WTC11 (cell line): ENCODE measurements at places on chromosomes 7 and 10.

GRCh38 chr10:69345402-69345801 is 67.1 kb downstream of the HK1 start:
- no peak for DNase-seq

DNA sequence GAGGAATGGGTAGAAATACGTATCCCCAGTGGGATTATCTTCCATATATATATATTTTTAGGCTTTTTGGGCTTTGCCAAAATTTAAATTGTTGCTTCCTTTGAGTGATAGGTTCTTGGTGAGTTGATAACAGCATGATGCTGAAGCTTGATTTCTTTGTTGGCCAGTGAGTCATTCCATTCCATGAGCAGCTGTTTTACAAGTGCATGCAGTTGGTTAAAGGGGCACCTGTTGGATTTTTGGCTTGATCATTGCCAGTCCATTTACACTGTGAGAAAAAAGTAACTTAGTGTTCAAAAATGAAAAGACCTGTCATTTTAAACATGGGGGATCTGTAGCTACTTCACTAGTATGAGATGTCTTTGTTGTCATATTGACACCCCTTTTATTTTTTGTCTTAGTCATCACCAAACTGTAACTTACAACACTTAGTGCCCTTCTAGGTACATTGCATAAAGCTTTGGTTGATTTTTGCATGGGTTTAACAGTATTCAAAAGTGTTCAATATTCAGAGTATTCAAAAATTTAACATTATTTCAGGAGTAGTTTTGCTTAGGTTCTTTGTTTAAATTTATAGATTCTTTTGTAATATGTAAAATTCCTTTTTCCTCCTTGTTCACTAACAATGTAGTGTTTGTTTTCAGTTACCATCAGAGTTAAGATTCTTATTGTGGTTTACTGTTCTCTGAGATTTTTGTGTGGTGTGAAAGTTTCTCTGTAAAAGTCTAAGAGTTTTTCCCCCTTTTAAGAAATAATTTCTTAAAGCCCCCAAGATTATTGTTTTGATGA is 8.8 kb downstream of the AKAP9 start:
- no peak for DNase-seq

DNA sequence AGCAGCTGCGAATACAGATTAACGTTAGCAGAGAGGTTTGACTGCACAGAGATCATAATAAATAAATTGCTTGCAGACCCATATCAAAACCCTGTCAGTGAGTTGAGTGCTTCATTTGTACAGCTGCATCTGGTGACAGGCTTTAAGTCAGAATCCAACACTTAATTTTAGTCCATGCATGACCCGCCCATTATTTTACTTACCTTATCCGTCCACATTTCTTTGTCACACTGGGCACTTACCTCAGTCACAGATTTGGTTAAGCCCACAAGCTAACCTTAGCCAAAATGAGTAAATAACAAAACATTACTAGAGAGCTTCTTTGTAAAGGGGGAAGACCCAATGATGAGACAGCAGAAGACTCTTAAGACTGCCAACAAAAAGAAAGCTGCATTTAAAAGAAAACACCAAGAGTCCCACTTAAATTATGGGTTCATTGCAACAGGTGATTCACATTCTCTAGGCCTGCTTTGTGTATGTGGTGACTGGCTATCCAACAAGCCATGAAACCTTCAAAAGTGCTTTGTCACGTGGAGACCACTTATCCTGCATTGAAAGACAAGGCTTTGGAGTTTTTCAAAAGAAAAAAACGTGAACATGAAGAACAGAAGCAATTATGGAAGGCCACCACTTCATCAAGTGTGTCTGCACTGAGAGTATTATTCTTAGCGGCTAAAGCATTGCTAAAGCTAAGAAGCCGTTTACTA is 32.2 kb downstream of the PHTF2 start:
- no peak for DNase-seq

GRCh38 chr10:71421075-71421434 is 24.3 kb downstream of the CDH23 start:
- no peak for DNase-seq

GRCh38 chr10:5655121-5655520 is 11.3 kb downstream of the ASB13 start:
- no peak for DNase-seq

- DNase-seq = peak; percentile 30
Measured at GRCh38 chr10:110535958-110536891, 31.3 kb upstream of the SMC3 start.

- DNase-seq = no peak
Measured at GRCh38 chr7:125278318-125278717, 348.7 kb upstream of the POT1 start.

DNA sequence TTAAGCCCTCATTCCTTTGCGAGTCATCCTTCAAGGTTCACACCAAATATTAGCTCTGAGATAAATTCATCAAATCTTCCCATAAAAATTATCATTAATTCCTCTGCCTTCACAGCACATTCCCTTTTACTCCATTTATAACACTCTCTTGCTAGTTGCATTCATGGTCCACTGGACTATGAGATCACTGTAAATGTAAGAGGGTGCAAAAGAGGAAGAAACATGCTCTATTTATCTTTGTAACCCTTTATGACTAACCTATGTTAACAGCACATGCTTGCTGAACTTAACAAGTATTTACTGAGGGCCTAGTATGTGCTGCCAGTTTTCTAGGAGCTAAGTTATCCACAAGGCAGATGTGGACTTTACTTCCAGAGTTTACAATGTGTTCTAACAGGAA is 86.7 kb upstream of the TMEM168 start:
- no peak for DNase-seq

DNA sequence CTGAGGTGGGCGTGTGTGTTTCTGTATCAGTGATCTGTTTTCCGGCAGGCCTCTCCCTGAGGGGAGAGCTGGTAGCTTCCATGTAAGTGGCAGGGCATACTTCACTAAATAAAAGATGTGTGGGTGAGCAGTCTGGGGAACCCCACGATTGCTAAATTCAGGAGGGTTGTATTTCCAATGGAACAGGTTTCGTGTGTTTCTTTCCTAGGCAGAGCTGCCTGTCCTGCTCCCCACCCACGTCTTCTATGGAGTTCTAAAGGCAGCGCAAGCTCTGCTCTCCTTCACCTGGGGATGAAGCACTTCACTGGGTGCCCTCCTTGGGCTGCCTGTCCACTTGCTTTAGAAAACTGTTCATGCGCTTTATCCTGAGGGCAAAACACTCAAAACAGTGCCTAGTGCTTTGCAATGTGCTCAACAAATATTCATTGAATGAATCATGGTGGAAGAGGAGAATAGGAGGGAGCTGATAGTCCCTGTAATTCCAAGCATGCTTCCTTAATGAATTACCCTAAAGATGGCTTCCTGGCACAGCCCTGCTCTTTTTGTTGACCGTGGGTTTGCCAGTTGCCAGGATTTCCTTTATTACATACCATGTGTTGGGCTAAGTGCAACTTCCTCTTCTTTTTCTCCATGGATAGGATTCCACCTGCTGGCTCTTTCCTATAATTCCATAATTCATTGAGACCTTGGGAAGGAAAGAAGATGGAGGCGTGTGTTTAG is 50.6 kb upstream of the SRPK2 start:
- DNase-seq = peak; percentile 17

DNA sequence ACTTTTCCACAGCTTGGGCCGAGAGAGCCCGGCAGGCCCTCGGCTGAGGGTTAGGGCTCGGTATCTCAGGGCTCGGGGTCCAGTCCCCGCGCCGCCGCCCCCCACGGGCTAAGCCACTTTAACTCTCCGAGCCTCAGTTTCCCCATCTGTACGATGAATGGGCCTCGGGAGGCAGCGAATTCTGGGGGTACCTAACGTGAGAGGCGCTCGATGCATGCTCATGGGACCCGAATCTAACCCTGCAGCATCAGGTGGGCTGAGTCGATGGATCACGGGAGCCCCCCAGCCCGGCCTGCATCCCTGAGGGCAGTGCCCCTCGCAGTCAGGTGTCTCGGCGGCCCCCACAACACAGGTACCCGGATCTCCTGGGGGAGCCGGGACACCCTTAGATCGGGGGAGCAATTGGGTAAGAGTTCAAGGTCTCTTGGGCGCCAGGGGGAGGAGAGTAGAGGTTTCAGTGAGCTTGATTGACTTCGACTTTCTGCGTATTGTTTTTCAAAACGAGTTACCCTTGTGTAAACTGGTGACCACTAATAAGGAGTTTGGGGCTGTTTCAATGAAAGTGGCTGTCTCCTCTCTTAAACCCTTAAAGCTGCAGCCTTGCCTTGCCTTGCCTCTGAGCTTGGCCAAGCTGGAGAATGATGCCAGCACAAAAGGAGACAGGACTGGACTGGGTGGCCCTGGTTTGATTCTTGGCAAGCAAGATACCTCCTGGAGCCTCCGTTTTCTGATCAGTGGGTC is 631 bp downstream of the POR start:
- DNase-seq = no peak

DNA sequence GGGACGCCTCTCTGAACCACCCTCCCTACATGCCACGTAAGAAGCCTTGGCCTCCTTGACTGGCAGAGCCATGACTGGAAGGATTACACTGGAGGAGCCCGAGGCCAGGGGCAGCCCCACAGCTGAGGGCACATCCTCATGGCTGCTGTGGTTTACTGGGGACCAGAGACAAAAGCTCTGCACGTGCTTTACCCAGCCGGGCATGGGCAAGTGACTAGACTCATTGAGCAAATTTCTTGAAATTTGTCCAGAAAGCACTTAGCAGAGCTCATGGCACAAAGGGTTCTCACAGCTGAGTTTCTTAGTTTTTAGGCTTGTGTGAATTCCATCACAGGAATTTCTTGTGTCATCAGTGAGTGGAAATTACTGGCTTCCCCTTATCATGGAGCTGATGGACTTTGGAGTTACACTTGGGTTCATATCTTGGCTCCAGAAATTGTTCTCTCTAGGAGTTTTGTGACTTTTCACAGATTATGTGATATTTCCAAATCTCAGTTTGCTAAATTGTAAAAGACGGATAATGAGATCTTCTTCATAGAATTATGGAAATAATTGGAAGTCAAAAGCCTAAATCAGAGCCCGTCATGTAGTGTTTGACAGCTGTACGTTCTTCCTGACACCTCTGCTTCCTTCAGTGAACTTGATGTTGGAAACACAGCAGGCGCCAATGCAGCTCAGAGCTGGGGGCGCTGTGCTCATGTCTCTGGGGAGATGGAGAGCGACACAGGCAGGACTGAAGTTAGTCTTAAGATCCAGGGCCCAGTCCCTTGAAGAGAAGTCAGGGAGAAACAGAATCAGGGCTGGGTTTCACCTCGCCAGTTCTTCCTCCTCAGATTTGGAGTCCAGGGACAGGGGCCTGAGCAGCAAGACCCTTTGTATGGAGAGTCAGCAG is 47.7 kb upstream of the MGAM2 start:
- DNase-seq = no peak

DNA sequence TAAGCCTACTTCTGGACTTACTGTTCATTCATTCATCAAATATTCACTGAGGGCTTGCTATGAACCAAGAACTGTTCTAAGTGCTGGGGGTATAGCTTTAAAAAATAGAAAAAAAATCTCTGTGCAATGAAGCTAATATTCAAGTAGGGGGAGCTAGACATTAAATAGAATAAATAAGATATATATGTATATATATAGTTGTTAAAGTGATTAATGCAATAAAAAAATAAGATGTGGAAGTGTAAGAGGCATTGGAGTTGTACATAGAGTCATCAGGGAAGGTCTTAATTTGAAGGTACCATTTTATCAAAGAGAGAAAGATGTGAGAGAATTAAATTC is 181.2 kb upstream of the AGR3 start:
- DNase-seq = no peak

- DNase-seq = no peak
Measured at GRCh38 chr10:43676901-43677300, 28.2 kb upstream of the ZNF32 start.

DNA sequence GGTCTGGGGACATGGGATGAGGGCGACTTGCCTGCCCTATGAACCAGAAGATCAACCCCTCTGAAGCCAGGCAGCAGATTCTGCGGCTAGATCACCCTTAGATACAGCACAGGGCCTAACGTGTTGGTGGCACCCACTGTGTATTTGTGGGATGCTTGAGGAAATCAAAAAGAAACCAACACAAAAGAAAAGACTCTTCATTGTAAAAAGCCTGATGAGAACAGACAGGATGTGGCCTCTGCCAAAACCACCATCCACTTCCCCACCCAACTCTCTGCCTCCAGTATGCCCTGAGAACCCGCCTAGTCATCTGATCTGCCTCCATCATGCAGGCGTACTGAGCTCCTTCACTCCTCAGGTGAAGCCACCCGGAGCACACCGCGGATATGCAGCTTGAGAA is 97.2 kb upstream of the INSYN2A start:
- no peak for DNase-seq

GRCh38 chr7:101507791-101508252 is 121.3 kb downstream of the MYL10 start:
- peak; percentile 74 for DNase-seq

GRCh38 chr10:28256776-28257175 is 46.1 kb downstream of the MPP7 start:
- no peak for DNase-seq

GRCh38 chr7:115635376-115635775 is 395.2 kb downstream of the TFEC start:
- DNase-seq = no peak

DNA sequence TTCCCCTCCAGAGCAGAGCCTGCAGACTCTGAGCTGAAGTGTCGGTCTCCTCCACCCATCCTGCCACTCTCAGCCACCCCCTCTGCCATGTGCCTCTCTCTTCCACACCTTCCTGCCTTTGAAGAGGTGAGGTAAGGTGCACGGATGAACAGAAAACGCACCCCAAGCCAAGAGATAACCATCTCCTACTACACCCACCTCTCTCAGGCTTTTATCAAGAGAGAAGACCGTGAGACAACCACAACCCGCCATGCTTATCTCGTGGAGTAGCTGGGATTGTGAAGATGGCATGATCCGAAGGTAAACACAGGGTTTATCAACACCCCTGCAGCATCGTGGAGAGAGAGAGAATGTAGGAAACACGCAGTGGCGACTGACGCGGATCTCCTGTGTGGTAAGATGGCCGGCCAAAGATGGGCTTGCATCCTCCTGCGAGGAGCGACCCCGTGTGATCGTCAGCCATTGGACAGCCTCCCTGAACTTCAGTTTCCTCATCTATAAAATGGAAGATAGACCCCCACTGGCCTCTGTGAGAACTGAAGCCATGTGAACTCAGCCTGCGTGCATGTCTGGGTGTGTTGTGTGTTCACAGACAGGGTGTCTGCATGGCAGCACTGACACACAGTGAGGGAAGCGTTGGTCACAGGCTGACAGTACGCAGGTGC is 219.0 kb downstream of the DIP2C start:
- DNase-seq = no peak

- DNase-seq = no peak
Measured at GRCh38 chr7:36736090-36736898, 12.0 kb upstream of the AOAH start.

DNA sequence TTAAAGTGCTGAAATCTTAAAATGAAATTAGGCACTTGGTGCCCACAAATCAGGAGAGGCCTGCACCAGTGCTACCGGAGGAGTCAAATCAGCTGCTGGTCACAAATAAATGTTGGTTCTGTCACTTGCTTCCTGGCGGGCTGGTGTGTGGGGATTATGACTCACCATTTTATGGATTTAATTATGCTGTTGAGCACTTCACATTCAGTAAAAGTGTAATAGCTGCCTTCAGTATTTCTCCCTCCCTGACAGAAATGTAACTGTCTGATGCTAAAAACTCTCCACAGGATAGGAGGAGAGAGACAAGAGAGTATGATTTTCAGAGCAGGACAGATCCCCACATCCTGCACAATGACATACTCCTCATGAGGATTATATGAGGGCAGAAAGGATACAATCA is 186.0 kb downstream of the JAZF1 start:
- no peak for DNase-seq
